CD4-positive, alpha-beta T cell (primary cell): ENCODE measurements at places on chromosomes 5 and 9.

- DNase-seq, result no peak
Observed at GRCh38 chr9:78831726-78832125, 534.8 kb downstream of the PSAT1 start.

- DNase-seq, result no peak
Observed at GRCh38 chr5:108788142-108788541, 40.4 kb downstream of the FER start.

DNA sequence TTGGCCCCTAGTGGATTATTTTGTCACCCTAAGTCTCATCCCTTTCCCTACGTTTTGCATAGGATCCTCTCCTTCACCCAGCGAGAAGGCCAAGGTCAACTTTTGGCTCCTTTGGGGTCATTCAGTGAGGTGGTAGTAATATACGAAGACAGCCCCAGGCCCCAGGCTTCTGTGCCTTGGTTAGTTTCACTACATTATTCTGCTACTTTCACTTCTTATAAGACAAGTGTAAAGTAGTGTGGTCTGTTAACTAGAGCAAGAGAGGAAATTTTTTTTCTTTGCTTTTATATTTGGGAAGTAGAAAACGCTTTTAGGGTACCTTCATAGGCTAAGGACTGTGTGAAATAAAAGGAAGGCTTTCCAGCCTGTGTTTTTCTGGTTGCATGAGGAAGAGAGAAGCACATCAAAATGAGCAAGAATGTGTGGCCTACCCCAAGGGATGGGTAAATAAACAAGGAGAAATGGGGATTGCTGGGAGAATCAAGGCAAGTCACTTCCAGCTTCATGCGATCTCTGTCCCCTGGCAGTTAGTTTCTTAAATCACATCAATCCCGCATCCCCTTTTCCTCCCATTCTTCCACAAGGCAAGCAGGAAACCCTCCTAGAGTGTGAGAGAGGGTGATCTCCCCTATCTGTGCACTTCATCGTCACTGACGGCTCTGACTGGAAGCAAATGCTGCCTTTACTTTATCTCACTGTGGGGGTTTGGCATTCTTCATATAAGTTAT lies 677.0 kb upstream of the WWC1 start:
- DNase-seq, result no peak

DNA sequence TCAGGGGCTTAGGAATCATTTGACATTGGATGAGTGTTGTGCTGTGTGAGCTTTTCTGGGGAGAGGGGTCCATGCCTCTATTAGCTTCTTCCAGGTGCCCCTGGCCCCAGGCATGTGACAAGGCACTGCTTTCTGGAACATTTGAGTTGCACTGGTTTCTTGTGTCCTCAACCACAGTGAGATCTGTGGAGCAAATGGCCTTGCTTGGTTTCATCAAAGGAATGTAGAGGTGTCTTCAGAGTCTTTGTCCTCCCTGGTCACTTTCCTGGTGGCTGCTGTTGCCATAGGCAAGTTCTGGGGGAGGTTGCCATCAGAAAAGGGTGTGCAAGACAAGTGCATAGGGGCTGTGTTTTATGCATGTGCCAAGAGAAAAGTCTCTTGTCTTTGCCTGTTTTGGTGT lies 157.5 kb downstream of the MACROH2A1 start:
- no peak for DNase-seq

DNA sequence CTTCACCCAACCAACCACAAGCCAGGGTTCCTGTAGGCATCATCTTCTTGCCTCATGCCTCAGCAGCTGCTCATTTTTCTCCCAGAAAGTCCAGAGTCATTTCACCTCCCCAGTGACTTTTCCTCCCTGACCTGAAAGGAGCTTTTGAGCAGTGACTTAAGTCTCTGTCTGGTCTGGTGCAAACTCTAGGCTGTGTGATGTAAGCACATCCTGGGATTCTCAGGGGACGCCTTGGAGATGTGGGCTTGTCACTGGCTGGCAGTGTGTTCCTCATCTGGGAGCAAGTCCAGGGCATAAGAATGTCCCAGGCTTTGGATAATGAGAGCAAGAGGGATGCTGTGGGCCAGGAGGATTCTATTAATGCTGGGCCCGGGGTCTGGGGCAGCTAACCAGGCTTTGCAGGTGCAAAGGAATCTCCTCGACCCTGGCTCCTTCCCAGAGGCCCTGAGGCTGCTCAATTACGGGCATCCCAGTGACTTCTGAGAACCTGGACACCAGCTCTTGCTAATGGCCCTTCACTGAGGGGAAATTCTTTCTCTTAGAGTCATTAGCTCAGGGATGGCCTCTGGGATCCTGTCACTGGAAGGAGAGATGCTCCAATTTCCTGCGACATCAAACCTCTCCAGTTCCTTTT lies 211.0 kb upstream of the PANK3 start:
- DNase-seq, result no peak

DNA sequence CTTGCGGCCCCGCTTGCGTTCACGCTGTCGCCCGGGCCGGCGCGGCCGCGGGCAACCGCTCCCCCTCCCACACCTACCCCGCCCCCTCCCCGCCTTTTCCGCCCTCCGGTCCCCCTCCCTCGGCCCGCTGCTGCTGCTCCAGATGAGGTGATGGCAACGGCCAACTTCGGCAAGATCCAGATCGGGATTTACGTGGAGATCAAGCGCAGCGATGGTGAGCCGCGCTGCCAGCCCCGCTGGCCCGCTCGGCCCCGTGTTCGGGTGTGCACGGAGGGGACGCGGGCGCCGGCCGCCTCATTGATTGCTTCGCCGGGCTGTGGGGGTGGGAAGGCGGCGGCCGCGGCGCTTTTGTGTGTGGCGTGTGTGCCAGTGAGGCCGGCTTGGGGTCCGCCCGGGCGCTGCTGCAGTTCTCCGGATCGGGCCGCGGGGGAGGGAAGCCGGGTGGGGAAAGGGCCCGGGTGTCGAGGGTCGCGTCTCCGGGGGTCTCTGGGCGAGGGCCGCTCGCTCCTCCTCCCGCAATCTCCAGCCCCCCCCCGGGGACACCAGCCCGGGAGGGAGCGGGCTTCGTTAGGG lies 403 bp downstream of the KIF2A start:
- DNase-seq, result no peak

GRCh38 chr5:126335886-126336285 lies 87.3 kb upstream of the GRAMD2B start:
- no peak for DNase-seq

DNA sequence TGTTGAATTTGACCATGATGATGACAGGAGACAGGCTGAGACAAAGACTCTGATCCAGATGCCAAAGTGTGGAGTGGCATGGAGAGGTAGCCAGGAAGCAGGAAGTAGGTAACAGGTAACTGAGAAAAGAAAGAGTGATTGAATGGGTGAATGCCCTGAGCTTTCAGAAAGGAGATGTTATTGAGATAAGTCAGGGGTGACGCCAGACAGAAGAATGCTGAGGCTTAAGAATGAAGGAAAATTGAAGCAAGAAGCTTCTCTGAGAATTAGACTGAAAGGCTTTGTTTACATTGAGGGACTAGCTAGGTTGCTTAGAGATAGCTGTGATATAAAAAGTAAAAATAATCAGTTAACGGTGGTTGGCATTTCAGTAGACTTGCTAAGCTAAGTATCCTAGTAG lies 165.7 kb downstream of the PSAT1 start:
- no peak for DNase-seq

GRCh38 chr9:35839926-35840325 lies 10.9 kb downstream of the TMEM8B start:
- DNase-seq, result no peak

GRCh38 chr9:124652203-124652602 lies 118.9 kb downstream of the NR6A1 start:
- no peak for DNase-seq

DNA sequence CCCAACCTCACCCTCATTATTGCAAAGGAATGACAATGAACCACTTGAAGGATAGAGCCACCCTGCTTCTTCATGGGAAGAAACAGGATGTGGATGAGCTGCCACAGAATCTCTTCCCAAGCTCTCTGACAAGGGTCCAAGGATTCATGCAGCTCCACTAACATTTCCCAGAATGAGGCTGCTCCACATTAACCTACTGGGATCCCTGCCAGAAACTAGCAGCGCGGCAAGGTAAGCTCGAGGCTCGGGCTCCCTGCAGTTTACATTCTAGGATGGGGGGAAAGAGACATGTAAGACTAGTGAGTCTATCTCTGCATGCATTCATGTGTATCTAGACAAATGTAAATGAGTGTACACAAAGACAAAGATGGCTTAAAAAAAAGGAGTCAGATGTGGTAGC lies 12.1 kb downstream of the DCAF12 start:
- DNase-seq, result no peak

DNA sequence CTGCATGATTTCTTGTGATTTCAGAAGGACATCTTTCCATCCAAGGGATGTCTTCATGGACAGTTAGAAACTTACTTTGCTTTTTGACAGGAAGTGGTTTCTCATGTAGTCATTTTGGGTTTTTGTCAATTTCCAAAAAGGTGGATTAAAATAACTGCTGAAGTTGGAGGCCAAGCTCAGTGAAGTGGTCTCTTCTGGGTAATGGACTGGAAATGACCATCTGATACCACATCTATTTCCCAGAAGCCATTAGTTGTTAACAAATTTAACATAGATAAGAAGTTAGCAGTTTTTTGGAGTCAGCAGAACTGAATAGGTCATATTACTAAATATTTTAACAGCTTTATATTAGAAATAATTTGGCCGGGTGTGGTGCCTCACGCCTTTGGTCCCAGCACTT lies 86.2 kb upstream of the MYO10 start:
- no peak for DNase-seq

DNA sequence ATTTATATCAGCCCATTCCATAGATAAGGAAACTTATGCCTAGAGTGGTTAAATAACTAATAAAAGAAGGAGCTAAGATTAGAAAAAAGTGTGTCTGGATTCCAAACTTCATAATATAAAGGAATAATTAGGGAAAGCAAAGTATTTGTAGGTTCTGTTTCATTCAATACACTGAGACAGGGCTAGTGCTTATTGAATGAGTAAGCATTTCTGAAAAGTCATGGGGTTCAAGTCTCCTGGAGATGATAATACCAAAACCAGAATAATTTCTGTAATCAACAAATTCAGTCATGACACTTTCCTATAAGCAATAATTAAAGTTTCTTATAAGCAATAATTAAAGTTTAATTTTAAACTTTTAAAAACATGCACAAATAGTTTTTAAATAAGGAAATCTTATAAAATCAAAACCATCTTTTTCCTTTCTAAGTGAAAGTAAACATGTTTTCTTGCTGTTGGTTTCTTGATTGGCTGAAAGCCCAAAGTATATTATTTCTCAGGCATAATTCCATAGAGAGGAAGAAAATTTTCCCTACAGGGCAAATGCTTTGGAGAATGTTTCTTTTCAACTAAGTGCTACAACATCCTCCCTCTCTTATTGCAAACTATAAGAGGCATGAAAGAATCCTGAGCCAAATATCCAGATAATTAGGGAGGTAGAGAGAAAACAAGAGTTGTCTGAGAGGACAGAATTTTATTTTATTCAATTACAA lies 510.2 kb downstream of the PRELID2 start:
- no peak for DNase-seq

GRCh38 chr5:43649256-43649655 lies 46.3 kb downstream of the NNT start:
- no peak for DNase-seq

DNA sequence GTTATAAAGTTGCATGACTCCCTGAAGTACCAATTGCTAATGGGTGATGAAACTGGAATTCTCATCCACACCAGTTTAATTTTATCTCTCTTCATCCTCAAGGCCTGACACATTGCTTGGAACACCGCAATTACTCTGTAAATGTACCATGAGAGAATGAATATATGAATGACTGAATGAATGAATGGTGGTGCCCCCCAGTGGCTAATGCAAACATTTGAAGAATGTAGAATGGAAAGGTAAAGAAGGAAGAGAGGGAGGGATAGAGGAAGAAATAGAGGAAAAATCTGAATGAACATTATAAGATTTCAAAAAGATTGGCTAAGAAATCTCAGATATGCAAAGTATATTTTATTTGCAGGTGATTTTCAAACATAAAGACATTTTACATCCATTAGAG lies 13.1 kb downstream of the PAPPA start:
- no peak for DNase-seq

- DNase-seq, result no peak
Observed at GRCh38 chr5:23684103-23684502, 176.7 kb downstream of the PRDM9 start.

DNA sequence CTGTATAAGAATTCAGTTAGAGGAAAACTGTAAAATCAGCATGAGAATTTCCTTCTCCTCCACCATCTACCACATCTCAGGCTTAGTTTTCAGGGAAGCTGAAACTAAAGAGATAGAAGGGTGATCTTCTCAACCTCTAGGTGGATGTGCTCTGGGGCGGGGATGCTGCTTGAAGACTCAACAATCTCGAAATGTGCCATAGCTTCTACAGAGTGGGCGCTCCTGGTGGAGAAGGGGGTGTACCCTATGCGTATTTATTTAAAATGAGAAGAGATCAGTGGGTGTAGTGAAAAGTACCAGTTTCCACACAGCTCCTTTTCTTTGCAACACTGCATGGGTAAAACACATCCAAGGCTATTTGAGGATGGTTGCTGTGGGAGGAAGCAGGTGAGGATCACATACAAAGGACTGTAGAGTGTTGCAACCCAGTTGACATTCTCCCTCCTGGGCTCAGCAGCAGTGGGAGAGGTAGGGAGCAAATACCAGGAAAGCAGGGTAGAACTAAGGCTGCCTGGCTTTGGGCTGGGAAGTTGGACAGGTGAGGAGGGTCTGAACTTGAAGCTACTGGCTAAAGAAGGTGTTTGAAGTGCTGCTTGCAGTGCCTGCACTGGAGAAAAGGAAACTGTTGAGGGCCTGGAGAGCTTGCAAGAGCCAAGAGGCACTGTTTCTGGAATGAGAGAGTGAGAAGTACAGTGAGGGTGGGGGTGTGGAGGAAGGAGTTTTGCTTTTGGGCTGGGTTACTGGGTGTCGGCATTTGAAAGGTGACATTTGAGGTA lies 73.1 kb downstream of the MAST4 start:
- DNase-seq, result no peak

GRCh38 chr9:112601636-112602035 lies 115.0 kb downstream of the KIAA1958 start:
- DNase-seq, result no peak

DNA sequence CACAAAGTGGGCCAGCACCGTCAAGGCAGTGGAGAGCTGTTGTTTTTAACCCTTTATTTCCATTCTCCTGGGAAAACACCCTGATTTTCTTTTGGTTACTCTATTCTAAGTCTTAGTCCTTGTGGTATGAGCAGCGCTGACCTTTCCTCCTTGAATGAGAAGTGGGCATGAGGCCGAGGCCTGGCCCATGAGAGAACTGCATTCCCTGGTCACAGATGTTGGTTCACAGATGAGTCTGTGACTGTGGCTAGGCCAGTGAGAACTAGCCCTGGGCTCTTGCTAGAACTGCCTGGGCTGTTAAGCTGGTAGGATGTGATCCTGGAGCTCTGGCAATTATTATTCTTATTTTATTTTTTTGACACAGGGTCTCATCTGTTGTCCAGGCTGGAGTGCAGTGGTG lies 71.7 kb upstream of the KLF9 start:
- DNase-seq, result no peak

- DNase-seq, result no peak
Observed at GRCh38 chr9:27086818-27087680, 22.0 kb upstream of the TEK start.

- DNase-seq, result no peak
Observed at GRCh38 chr5:150599917-150600511, 40.4 kb upstream of the SYNPO start.

GRCh38 chr5:113153512-113154097 lies 177.0 kb downstream of the DCP2 start:
- DNase-seq, result no peak
